ENCODE measurements at places on chromosomes 11 and 22.

GRCh38 chr11:71381781-71382505 is 66.2 kb downstream of the DHCR7 start:
- no peaks in the 10 kb centered on the region for H3K4me1 ChIP-seq
- no peak overlapping the region for H3K27ac ChIP-seq
- no peak overlapping the region for H3K4me3 ChIP-seq
- H3K36me3 ChIP-seq = no peaks in the 10 kb centered on the region

DNA sequence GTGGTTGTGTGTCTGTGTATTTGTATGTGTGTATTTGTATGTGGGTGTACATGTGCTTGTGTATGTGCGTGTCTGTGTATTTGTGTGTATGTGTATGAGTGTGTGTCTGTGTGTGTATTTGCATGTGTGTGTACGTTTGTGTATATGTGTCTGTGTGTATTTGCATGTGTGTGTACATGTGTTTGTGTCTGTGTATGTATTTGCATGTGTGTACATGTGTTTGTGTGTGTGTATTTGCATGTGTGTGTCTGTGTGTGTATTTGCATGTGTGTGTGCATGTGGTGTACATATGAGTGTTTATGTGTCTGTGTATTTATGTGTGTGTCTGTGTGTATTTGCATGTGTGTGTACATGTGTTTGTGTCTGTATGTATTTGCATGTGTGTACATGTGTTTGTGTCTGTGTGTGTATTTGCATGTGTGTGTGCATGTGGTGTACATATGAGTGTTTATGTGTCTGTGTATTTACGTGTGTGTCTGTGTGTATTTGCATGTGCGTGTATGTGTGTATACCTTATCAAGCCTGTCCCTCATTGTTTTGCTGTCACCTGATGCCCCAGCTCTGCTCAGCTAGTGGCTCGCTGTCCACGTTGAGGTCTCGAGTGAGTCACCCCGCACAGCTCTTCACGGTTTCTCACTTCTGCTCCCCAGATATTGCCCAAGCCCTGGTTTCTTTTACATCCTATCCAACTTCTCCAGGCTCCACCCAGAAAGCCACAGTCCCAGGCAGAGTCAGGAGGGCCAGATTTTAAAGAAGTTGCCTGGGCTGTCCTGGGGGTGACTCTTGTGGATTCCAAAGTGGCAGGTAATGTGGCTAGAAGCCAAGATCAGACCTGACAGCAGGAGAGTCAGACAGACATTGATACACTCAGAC is 15.2 kb downstream of the MB start:
- no peak overlapping the region for H3K4me3 ChIP-seq
- H3K27me3 ChIP-seq = no peaks in the 10 kb centered on the region
- DNase-seq = peak; percentile 71
- H3K4me1 ChIP-seq = peaks cover 6% of the 10 kb centered on the region
- no peaks in the 10 kb centered on the region for H3K36me3 ChIP-seq
- no peak overlapping the region for H3K27ac ChIP-seq

GRCh38 chr11:116173941-116174911 is 598.6 kb downstream of the BUD13 start:
- DNase-seq = no peak
- no peaks in the 10 kb centered on the region for H3K36me3 ChIP-seq
- no peaks in the 10 kb centered on the region for H3K27me3 ChIP-seq
- peaks cover 4% of the 10 kb centered on the region for H3K4me1 ChIP-seq

DNA sequence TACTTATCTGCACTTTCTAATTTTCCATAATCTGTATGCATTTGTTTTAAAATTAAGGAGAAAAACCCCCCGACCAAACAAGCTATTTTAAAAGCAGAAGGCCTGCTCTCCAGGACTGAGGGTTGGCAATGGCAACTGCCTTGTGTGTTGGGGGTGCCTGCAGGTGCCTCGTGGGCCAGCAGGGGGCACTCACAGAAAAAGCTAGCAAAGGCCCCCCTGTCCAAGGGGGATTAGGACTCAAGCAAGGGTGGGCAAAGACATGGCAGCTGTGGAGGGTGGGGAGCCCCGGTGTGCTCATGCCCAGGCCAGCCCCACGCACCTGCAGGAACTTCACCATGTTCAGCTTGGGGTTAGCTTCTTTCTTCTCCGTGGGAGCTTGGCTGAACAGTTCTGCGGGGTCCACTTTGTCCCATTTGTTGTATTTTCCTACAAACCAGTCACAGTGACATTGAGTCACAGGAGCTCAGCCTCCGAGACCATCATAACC is 10.3 kb downstream of the TOP3B start:
- no peak overlapping the region for H3K27ac ChIP-seq
- H3K36me3 ChIP-seq = peaks cover 82% of the 10 kb centered on the region
- no peaks in the 10 kb centered on the region for H3K27me3 ChIP-seq
- H3K4me3 ChIP-seq = no peak overlapping the region
- no peak for DNase-seq

DNA sequence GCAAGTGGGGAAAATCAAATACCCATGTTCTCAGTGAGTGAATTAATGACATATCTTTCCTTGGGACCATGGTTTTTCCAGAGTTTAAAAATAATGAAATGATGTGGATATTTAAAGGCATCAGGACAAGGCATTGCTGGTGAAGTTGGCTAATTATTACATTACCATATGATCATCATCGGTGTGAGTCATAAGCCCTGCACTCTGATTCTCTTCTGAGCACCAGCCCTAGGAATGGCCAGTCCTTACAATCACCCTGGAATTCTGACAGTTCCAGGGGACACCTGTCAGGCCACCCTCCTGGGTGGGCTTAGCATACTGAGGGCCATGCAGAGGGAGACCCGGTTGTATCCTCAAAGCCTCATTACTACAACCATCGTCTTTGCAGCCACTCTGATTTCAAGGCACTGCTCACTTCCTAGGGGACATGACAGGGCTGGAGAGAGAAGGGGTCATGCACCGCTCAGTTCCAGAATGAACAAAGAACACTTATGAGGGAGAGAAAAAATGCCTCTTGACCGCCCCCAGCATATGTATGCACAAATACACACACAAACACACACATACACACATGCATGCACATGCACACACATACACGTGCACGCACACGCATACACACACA is 365.0 kb downstream of the MIAT start:
- H3K4me1 ChIP-seq = no peaks in the 10 kb centered on the region
- H3K27ac ChIP-seq = no peak overlapping the region
- DNase-seq = no peak
- no peaks in the 10 kb centered on the region for H3K36me3 ChIP-seq
- H3K4me3 ChIP-seq = no peak overlapping the region

- H3K4me1 ChIP-seq = no peaks in the 10 kb centered on the region
- peaks cover 100% of the 10 kb centered on the region for H3K36me3 ChIP-seq
- no peak overlapping the region for H3K27ac ChIP-seq
- no peaks in the 10 kb centered on the region for H3K27me3 ChIP-seq
- DNase-seq = no peak
Measured at GRCh38 chr11:47726118-47726442, 10.9 kb upstream of the AGBL2 start.

- H3K36me3 ChIP-seq = no peaks in the 10 kb centered on the region
- DNase-seq = no peak
- no peak overlapping the region for H3K4me3 ChIP-seq
- no peaks in the 10 kb centered on the region for H3K4me1 ChIP-seq
- no peak overlapping the region for H3K27ac ChIP-seq
Measured at GRCh38 chr11:23124996-23125395, 264.7 kb upstream of the CCDC179 start.

DNA sequence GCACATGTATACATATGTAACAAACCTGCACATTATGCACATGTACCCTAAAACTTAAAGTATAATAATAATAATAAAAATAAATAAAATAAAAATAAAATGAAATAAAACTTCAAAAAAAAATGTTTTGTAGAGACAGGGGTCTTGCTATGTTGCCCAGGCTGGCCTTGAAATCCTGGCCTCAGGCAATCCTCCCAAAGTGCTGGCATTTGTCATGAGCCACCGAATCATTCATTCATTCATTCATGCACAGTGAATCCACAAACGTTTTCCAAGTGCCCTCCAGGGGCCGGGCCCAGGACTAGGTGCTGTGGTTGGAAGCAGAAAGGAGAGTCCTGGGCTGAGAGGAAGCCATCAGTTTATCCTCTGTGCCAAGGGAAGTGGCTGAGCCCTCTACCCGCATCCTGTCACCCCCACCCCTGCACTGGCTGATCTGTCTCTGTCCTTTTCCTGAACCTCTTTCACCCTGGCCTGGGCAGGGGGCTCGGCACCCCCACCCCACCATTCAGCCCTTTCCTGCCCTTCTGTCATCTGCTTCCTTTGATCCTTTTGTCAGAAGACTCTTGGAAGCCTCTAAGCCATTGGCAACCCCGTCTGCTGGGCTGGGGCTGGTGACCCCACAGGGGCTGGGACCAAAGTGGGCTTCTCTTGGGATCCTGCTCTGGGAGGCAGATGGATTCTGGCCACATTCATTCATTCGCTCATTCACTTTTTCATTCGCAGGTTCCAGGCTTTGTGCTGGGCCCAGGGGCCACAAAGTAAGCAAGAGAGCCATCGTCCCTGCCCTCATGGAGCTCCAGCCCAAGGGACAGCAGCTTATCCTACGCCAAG is 84.3 kb downstream of the IGLL1 start:
- no peak overlapping the region for H3K27ac ChIP-seq
- no peak for DNase-seq
- H3K4me1 ChIP-seq = no peaks in the 10 kb centered on the region
- H3K36me3 ChIP-seq = no peaks in the 10 kb centered on the region
- H3K27me3 ChIP-seq = no peaks in the 10 kb centered on the region
- H3K4me3 ChIP-seq = no peak overlapping the region

GRCh38 chr11:16976379-16976778 is 37.8 kb downstream of the PLEKHA7 start:
- H3K27ac ChIP-seq = peak overlapping the region; percentile 39
- H3K27me3 ChIP-seq = no peaks in the 10 kb centered on the region
- no peak for DNase-seq
- H3K4me3 ChIP-seq = no peak overlapping the region
- H3K36me3 ChIP-seq = no peaks in the 10 kb centered on the region
- H3K4me1 ChIP-seq = peaks cover 13% of the 10 kb centered on the region

GRCh38 chr22:31308181-31308580 is 15.9 kb upstream of the PIK3IP1 start:
- H3K4me1 ChIP-seq = peaks cover 4% of the 10 kb centered on the region
- no peak for DNase-seq
- H3K36me3 ChIP-seq = no peaks in the 10 kb centered on the region
- H3K27me3 ChIP-seq = no peaks in the 10 kb centered on the region

GRCh38 chr11:77303328-77303727 is 1.8 kb upstream of the GDPD4 start:
- no peak for DNase-seq
- no peaks in the 10 kb centered on the region for H3K4me1 ChIP-seq
- no peaks in the 10 kb centered on the region for H3K36me3 ChIP-seq

DNA sequence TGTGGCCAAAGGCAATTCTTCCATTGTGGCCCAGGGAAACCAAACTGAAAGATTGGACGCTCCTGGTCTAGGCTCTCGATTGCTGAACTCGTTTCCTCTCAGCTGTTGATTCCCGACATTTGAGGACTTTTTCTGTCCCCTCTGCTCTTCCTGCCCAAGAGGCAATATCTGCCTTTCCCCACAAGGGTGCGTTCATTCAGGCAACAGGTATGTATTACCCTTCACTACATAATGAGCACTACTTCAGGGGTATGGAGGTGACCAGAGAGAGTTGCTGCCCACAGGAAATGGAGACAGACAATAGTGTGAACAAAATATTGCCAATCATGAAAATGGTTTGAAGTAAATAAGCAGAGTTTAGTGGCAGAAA is 8.2 kb downstream of the PTH start:
- DNase-seq = no peak
- H3K36me3 ChIP-seq = no peaks in the 10 kb centered on the region
- no peaks in the 10 kb centered on the region for H3K27me3 ChIP-seq
- no peak overlapping the region for H3K27ac ChIP-seq
- H3K4me1 ChIP-seq = no peaks in the 10 kb centered on the region

DNA sequence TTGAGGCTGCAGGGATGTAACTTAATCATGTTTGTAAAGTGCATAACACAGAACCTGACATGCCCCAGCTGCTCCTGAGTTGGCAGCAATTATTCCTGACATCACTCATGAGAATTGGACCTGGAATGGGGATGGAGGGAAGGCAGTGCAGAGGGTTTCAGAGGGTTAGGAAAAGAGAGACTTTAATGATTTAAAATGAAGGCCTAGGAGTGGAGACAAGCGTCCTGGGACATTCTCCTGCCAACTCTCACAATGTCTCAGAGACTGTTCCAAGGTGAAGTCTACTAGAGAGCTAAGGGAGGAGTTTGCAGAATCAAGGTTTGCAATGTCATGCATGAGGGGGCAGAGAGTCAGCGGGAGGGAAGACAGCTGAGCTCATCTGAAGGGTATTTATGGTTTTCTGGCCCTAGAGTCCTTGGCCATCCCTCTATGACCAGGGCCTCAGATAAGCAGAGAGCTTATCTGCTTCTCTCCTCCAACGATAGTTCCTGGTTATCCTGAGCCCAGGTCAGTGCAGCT is 36.9 kb downstream of the GGTLC2 start:
- H3K36me3 ChIP-seq = no peaks in the 10 kb centered on the region
- no peak overlapping the region for H3K4me3 ChIP-seq
- no peaks in the 10 kb centered on the region for H3K4me1 ChIP-seq
- H3K27ac ChIP-seq = no peak overlapping the region
- H3K27me3 ChIP-seq = no peaks in the 10 kb centered on the region

- no peaks in the 10 kb centered on the region for H3K4me1 ChIP-seq
- no peak for DNase-seq
- no peak overlapping the region for H3K4me3 ChIP-seq
Measured at GRCh38 chr22:20588092-20588842, 80.9 kb downstream of the MED15 start.

GRCh38 chr22:44438056-44438455 is 60.0 kb downstream of the RTL6 start:
- peaks cover 3% of the 10 kb centered on the region for H3K27me3 ChIP-seq
- H3K4me1 ChIP-seq = no peaks in the 10 kb centered on the region
- no peak overlapping the region for H3K4me3 ChIP-seq
- no peaks in the 10 kb centered on the region for H3K36me3 ChIP-seq

GRCh38 chr11:96045622-96046456 is 121.9 kb upstream of the MTMR2 start:
- peaks cover 36% of the 10 kb centered on the region for H3K4me1 ChIP-seq
- no peaks in the 10 kb centered on the region for H3K36me3 ChIP-seq
- H3K27ac ChIP-seq = peak overlapping the region; percentile 61
- DNase-seq = no peak

DNA sequence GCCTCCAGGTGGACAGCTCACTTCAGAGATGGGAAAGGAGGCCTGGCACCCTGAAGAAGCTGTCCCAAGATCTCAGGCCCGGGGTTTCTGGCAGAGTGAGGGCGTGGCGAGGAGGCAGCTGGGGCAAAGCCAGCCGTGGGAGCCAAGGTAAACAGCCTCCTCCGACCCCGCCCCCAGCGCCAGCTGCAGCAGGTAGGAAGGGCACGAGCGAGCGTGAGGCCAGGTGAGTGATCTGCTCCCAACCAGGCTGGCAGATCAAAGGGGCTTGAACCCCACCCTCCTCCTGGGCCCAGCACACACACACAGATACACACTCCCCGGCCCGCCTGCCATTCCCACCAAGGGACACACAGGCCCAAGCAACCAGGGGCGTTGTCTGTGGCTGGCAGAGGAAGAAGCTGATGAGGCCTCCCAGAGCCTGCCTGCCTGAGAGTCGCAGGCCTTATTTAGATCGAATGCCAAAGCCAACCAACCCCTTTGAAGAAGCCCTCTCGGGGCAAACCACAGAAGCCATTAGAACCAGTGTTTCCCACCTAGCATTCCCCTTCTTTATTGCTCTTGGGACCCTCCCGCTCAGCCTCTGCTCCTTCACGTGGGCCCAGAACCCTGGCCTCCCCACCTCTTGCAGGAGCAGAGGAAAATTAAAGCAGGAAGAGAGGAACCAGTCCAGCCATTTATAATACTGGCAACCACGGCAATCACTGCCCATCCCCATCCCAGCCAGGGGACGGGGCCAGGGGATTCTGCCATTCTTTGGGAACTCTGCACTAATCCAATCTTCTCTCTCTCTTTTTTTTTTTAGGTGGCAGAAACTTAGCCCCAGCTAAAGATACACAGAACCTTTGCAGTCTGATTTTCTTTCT is 5.0 kb downstream of the PDGFB start:
- peak; percentile 91 for DNase-seq
- no peaks in the 10 kb centered on the region for H3K36me3 ChIP-seq
- H3K4me1 ChIP-seq = peaks cover 86% of the 10 kb centered on the region
- peak overlapping the region; percentile 72 for H3K4me3 ChIP-seq
- H3K27me3 ChIP-seq = peaks cover 14% of the 10 kb centered on the region
